ENCODE measurements at places on chromosomes 3 and 15.

GRCh38 chr15:24772686-24773373 lies 97.3 kb downstream of the NPAP1 start:
- DNase-seq = peak; percentile 78

DNA sequence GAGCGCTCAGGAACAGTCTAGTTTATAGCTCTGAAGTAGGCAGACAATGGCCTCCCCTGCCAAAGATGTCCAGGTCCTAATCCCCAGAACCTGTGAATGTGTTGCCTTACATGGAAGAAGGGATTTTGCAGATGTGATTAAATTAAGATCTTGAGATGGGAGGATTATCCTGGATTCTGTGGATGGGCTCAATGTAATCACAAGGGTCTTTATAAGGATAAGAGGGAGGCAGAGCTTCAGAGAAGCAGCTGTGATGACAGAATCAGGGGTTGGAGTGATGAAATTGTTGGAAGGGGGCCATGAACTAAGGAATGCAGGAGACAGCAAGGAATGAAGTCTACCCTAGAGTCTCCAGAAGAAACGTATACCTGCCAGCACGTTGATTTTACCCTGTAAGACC lies 14.0 kb upstream of the GK5 start:
- DNase-seq = no peak

DNA sequence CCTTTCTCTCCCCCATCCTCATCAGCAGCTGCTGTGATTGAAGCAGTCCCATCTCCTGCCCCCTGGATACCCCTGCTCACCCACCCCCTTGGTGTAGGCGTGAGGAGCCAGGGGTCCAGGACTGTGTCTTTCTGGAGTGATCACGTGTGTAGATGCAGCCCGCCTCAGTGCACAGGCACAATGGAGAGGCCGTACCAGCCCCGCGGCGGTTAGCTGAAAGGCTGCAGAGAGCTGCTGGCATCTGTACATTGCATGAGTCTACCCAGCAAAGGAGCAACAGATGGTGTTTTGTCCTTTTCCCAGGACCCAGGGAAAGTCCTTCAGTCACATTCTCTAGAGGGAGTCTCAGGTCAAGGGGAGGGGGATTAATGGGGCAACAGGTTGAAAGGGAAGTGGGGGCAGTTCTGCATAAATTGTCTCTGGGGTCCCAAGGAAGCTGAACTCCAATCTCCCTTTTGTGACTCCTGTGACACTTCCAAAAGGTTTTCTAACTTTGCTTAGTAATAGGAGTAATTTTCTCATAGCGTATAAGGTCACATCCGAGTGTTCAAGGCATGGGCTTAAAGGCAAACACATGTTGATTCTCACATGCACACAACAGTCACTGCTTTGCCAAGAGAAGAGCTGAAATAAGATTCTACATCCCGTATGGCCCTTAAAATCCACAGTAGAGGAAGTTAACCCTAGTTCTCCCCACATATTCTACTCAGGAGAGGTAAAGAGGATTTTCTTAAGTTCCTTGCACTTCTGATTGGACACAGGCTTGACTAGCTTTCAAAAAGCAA lies 7.1 kb downstream of the CSPG5 start:
- no peak for DNase-seq

- DNase-seq = no peak
These were observed 2.1 kb downstream of the OPA1 start for GRCh38 chr3:193594946-193595689.

DNA sequence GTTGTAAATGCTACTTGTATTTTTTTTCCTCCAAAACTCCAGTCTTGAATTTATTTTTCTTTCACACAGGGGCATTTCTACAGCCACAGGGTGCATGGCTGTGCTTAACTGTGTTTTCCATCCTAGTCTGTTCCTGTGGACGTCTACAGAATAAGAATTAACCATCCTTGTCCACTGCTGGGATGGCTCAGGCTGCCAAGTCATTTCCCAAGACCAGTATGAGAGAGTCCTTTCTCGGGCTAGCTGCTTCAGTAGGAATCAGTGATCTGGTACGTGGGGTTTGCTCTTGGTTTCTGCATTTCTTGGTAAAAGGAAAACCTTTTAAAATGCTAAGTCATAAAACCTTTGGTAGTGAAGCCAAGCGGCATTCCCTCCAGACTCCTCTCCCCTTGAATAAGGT lies 29.8 kb downstream of the CHDH start:
- DNase-seq = no peak

- peak; percentile 80 for DNase-seq
These were observed at the start of gene UBA5 for GRCh38 chr3:132660052-132660810. UBA5 (plus strand) TSS chr3:132660329; CDS start chr3:132660538, 209 bp downstream.

GRCh38 chr3:22779737-22780136 lies 423.4 kb upstream of the UBE2E2 start:
- DNase-seq = no peak

GRCh38 chr3:88180398-88180999 lies 30.7 kb downstream of the C3orf38 start:
- DNase-seq = peak; percentile 26

DNA sequence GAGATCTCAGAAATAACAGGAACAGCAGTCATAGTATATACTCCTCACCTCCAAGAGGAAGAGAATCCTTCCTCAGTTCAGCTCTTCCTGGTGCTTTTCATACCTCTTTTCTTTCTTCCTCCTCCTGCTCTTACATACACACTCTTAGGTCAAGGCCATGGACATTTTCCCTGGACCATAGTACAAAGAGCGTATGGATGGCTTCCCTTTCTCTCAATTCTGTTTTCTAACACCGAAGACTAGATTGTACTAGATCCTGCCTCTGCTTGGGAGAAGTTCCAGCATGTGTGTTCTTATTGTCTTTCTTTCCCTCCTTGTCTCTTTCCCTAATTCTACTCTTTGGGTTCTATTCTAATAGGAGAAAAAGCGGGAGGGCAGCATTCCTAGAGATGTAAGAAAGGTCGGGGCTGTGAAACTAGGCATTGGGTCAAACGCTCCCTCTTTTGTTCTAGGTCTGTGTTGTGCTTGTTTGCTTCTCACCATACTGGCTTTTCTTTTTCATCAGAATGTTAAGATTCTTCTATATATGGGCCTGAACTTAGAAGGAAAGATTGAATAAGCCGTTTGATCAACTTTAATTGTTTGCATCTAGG lies 77.4 kb downstream of the VPS8 start:
- no peak for DNase-seq

- no peak for DNase-seq
These were observed 263.9 kb upstream of the STT3B start for GRCh38 chr3:31268868-31269267.

GRCh38 chr3:173933113-173933512 lies 535.6 kb downstream of the NLGN1 start:
- no peak for DNase-seq

- peak; percentile 58 for DNase-seq
These were observed 617.4 kb downstream of the CADM2 start for GRCh38 chr3:85576091-85576690.

GRCh38 chr15:57091636-57092035 lies 173.2 kb downstream of the TCF12 start:
- DNase-seq = no peak

GRCh38 chr3:126448136-126448892 lies 27.4 kb downstream of the ZXDC start:
- DNase-seq = no peak

GRCh38 chr3:107931326-107931725 lies 159.5 kb downstream of the CD47 start:
- no peak for DNase-seq

DNA sequence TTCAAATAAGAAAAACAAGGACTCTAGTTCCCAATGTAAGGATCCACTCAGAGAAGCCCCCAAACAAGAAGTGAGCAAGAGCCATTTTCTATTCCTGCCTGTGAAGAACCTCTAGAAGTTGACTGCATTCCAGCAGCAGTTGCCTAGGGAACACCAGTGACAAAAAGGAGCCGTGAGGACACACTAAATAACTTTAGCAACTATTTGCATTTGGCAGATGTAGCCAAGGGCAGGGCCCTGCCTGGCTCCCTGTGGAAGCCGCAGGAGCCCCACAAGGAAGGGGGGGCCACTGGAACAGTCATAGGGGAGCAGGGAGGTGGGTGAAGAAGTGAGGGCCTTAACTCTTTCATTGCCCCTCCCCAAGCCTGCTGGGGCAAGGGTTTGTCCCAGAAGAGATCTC lies 470.2 kb upstream of the PROK2 start:
- no peak for DNase-seq

DNA sequence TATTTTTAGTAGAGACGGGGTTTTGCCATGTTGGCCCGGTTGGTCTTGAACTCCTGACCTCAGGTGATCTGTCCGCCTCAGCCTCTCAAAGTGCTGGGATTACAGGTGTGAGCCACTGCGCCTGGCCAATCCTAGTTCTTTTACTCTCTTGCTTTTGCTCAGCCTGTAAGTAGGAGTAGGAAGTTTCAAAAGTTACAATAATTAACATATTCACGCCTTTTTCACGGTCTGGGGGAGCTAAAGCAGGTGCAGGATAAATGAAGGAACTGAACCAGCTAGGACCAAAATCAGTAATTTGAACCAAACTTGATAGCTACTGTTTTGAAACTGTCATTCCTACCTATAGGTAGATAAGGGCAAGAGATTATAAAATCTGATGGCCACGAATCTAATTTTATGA lies 98.5 kb downstream of the CACNA1D start:
- DNase-seq = no peak

DNA sequence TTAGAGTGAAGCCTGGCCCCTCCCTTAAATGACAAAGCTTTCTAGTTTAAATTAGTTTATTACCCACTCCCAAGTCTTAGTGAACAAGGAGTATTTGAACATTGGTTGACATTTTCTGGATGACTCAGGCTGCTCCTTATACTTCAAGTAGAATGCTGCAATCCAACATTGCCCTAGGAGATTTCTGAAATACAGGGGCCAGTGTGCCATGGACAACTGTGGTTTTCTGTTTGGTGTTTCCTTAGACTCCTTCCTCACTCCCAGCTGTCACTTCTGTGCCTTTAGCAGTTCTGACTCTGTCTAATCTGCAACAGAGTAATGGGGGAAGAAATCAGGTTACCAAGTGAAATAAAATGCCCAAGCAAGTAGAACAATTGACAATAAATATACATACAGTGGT lies 116.1 kb upstream of the P2RY1 start:
- no peak for DNase-seq

- no peak for DNase-seq
These were observed 5.2 kb downstream of the STRA6 start for GRCh38 chr15:74197176-74197965.

GRCh38 chr3:2343031-2343682 lies 244.5 kb downstream of the CNTN4 start:
- DNase-seq = no peak

DNA sequence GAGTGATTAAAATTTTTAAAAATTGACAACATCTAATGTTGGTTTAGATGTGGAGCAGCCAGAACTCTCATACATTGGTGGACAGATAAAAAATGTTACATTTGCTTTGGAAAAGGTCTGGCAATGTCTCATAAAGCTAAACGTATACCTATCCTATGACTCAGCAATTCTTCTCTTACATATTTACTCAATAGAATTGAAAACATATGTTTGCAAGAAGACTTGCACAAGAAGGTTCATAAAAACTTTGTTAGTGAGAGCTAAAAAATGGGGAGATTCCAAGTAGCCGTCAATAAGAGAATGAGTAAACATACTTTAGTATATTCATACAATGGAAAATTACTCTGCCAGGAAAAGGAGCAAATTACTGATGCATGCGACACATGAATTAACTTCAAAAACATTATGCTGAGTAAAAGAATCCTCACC lies 30.0 kb downstream of the MASP1 start:
- DNase-seq = no peak

DNA sequence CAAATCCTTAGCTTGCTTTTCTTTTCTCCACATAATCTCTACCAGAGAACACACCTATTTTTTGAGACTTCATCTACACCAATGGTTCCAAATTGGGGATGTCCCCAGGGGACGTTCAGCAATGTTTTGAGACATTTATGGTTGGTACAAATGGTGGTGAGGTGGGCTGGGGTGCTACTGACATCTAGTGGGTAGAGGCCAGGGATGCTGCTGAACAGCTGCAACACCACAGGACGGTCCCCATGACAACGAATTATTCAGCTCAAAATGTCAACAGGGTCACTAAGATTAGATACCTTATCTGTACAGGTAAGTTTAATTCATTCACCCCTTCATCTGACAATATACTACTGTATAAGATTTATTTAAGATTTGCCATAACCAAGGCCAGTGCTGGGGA lies 14.4 kb downstream of the GK5 start:
- DNase-seq = peak; percentile 25

DNA sequence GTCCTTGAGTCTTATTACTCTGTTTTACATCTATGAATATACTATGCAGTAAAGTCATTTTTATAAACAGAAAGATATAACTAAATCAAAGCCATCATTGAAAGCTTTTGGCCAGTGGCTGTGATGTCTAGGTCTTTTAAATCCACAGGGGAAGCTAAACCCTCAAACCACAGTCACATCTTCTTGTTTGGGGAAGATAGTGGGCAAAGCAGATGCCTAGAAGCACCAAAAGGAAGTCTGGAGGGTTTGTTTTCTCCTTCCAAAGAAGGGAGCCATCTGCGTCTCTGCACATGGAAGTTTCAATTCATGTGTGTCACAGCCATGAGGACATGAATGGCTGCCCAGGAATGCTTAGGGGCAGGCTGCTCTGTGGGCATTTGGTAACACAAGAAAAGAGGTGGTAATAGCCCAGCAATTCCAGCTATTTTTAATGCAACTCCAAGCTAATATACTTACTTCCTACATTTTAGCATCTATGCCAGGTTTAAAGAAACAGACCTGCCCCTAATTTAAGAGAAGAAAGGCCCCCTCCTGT lies 322.2 kb downstream of the SLC9A9 start:
- no peak for DNase-seq

DNA sequence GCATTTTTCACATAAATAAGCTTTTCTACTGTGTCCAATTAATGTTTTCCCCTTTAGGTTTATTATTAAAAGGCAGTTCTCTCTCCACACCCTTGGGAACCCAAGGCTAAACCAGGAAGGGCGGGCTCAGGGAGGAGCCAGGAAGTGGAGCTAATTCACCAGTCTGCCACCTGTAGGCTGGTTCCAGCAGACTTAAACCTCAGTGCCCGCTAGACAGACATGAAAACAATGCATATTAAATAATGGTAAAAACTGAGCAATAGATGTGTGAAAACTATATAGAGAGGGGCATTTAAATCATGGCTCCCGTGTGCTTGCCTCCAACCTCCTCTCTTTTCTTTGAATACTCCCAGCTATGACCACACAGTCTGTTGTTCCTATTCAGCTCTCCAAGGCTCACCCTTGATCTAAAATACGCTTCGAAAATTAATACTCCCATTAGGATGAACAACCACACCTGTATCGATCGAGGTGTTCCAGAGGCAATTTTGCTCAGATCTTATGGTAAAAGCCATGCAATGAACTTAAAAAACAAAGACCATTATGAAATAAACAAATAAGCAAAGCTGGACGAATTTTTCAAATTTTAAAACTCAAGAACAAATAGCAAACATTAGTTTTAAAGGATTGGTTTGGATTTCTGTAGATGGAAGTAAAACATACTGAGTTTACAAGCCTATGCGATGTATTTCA lies 253.3 kb downstream of the TJP1 start:
- no peak for DNase-seq

Data from activated CD4-positive, alpha-beta T cell treated with anti-CD3 and anti-CD28 coated beads for 48 hours (primary cell).